GM23338 (cell line): ENCODE measurements at places on chromosomes 1 and 21. TPM values are rescaled to one million over a fixed set of nuclear protein-coding genes. Genes with fewer than 3 reads are reported as not detected.
A peak's percentile ranks its signal among the peaks of the same experiment; 100 is the strongest.

The SLAMF6 gene
- not detected in 2 replicates for total RNA-seq

The DPT gene
- total RNA-seq, result not detected in 2 replicates

The THEMIS2 gene
- 19.3 and 32.4 TPM in 2 replicates for total RNA-seq

The ZNF683 gene
- not detected in 2 replicates for total RNA-seq

The S100A16 gene
- total RNA-seq, result 10.6 and 20.4 TPM in 2 replicates

The PROX1 gene
- total RNA-seq, result 0.39 and 0.49 TPM in 2 replicates

The IL10 gene
- total RNA-seq, result not detected in 2 replicates

DNA sequence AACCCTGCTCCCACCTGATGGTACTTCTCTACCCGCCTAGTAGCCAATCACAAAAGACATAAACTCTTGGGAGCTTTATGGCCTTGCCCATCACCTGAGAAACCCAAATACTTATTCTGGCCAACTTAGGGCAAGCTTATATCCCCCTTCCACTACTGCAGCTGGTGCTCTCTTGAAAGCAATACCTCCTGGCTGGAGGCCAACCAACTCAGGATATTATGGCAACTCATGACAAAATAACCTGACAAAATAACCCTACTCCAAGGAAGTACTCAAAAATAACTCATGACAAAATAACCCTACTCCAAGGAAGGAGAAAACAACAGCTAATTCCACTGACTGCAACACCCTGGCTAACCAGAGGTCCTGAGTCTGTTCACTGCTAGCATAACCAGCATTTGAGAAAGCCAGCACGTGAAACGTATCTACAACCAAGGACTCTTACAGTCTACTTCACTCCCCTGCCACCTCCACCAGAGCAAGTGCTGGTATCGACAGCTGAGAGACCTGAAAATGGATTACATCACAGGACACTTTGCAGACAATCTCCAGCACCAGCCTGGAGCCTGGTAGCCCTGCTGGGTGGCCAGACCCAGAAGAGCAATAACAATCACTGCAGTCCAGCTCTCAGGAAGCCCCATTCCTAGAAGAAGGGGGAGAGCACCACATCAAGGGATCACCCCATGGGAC lies 179.9 kb downstream of the COL24A1 start:
- DNase-seq, result no peak

DNA sequence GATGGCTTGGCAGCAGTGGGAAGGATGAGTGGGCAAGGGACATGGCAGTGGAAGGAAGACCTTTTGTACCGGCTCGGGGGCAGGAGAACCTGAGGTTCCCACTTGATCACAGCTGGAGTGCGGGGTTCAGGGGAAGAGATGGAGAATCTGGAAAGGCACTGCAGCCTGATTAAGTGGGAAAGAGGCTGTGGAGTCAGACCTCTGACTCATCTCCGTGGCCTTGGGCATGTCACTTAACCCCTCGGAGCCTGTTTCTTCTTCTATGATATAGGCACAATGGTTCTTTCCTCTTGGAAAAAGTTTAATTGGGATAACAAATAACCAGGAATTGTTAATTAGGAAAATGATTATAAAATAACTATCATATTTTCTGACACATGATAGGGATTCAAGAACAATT lies 13.1 kb upstream of the TMEM61 start:
- no peak for DNase-seq

- DNase-seq, result no peak
Measured at GRCh38 chr1:223706077-223706973, 6.0 kb upstream of the CAPN2 start.

DNA sequence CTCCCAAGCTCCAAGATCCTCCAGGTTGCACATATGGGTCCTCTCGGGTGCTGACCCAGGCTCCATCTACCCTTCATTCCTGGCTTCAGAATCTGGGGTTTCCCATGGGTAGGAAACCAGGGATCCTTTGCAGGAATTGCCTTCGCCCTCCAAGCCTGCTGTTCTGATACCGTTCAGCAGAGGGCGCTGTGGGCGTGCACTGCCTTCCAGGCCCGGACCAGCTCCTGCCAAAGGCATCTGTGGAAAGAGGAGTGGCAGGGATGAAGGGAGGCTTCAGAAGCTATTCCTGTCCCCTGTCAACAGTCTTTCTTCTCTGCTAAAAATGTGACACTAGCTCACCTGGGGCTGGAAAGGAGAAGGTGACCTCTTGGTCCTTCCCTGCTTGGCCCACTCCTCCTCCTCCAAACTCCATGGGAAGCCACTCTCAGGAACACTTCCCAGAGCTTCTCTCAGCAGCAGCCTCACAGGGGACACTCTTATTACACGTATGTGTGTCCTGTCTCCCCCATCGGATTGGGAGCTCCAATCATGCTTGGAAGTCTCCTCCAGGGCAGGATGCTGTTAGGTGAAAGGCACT lies 71.2 kb downstream of the VWA5B1 start:
- peak; percentile 84 for DNase-seq

DNA sequence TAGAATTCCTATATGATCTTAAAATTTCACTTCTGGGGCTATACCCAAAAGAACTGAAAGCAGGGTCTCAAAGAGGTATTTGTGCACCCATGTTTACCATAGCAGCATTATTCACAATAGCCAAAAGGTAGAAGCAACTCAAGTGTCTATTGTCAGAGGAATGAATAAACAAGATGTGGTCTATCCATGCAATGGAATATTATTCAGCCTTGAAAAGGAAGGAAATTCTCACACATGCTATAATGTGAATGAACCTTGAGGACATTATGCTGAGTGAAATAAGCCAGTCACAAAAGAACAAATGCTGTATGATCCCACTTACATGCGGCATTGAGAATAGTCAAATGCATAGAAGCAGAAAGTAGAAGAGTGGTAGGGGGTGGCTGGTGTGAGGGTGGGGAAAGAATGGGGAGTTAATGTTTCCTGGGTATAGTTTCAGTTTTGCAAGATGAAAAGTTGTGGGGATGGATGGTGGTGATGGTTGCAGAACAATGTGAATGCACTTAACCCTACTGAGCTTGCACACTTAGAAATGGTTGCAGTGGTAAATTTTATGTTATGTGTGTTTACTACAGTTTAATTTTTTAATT lies 122.4 kb downstream of the TOMM20 start:
- DNase-seq, result no peak

GRCh38 chr1:227793948-227794816 lies 21.3 kb upstream of the PRSS38 start:
- peak; percentile 84 for DNase-seq

- no peak for DNase-seq
Measured at GRCh38 chr1:201350884-201351283, 26.6 kb downstream of the TNNT2 start.

DNA sequence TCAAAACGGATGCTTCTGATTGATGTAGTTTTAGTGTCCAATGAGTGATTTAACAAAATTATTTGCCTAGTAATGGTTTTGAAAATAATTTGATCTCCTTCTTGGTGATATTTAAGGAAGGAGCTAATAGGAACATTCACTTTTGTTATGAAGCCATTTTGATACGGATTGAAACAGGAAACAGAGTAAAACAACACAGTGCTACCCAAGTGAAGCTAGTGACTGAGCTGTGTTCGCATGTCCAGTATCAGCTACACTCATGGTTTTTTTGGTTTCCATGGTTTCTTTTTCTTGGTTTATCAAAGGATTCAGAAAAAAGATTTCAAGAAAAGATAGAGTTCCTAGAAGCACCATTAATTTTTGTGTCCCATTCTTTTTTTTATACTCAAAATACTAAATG lies 40.1 kb upstream of the PLEKHO1 start:
- no peak for DNase-seq

- no peak for DNase-seq
Measured at GRCh38 chr1:112618114-112618720, 724 bp downstream of the ST7L start.

GRCh38 chr1:158819461-158820443 lies 11.4 kb upstream of the MNDA start:
- no peak for DNase-seq

- DNase-seq, result peak; percentile 54
Measured at GRCh38 chr21:42125571-42126544, 54.7 kb downstream of the UMODL1 start.

DNA sequence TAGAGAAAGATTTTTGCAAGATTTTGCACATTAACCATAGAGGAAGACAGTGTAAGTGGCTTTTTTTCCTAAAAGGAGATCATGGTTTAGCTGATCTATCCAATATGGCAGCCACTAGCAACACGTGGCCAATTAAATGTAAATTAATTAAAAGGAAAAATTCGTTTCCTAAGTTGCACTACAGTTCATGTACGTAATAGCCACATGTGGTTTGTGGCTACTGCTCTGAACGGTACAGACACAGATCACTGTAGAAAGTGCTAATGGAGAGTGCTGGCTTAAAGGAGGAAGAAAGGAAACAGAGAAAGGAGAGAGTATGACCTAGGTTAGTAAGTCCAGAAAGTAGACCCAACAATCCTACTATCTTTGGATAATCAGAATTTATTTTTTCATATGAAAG lies 170.8 kb downstream of the SIPA1L2 start:
- DNase-seq, result no peak

- DNase-seq, result no peak
Measured at GRCh38 chr1:66739401-66740157, 12.7 kb upstream of the DYNLT5 start.

DNA sequence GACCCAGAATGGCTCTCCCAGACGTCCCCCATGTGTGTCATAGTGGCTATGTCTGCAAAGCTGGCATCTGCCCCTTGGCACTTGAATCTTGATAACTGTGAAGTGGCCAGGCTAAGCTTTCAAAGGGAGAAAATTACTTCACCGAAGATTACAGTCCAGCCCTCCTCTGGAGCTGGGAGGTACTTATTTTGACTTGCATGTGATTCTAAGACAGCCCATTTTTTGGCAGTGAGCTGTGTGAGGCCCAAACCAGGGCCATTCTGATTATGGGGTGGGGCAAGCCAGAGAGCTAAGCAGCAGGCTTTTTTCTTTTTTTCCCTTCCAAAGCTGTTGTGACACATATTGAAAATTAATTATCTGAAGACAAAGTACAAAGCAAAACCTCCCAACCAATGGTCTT lies 42.1 kb upstream of the C8B start:
- DNase-seq, result no peak

DNA sequence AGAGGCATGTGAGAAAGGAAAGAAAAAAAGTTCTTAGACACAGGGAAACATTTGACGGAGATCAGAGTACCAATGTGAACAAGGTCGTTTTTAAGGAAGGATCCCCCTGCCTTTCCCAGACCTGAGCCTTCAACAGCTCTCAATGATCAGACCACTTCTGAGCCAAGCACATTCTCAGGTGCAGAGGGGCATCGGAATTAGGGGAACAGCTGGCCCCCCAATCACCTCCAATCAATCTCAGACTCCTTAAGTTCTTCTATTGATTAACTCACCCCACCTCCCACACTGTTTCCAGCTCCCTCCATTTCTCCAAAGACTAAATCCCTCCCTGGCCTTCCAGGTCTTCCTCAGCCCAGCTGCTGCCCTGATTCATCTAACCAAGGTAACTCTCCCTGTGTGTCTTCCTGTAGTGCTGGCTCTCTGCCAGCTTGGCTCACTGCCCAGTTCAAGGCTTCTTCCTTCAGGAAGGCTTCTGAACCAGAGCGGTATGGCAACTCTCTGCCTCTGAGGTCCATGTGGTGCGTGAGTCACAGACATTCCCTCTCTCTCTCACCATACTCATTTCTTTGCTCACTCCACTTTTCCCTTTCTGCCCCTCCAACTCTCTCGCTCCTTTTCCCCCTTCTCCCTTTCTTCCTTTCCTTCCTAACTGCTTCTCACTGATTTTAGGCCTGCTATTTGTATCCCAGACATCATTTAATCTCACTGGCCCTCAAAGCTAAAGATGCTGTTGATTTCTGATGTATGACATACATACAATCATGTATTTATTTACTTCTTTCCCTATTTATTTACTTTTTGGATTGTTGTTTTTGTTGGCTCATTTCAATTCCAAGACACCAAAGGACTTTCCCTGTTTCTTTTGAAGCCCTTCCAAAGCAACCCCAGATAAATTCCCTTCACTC lies 18.1 kb downstream of the CFAP45 start:
- no peak for DNase-seq

DNA sequence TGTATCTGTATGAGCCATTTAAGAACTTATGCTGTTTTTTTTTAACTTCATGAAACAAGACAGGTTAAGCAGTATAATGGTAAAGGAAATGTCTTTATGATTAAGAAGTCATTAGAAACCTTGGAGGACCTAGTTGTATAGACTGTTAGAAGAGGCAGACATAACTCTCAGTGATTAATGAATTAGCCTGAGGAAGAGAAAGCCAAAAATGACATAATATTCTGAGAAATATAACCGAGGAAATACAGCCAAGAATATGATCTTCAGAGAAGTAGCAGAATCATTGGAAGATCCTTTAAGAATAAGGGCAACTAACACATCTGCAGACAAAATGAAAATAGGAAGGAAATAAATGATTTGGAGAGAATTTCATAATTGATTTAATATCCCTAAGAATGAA lies 738.1 kb upstream of the NCAM2 start:
- DNase-seq, result no peak

DNA sequence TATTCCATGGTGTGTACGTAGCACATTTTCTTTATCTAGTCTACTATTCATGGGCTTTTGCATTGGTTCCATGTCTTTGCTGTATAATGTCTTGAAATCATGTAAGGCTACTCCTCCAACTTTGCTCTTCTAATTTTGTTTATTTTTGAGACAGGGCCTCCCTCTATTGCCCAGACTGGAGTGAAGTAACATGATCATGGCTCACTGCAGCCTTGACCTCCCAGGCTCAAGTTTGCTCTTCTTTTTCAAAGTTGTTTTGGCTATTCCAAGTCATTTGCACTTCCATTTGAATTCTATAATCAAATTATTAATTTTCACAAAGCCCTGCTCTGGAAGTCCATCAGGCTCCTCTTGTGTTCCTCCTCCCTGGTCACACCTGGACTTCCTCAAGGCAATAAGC lies 90.2 kb upstream of the SGIP1 start:
- no peak for DNase-seq

DNA sequence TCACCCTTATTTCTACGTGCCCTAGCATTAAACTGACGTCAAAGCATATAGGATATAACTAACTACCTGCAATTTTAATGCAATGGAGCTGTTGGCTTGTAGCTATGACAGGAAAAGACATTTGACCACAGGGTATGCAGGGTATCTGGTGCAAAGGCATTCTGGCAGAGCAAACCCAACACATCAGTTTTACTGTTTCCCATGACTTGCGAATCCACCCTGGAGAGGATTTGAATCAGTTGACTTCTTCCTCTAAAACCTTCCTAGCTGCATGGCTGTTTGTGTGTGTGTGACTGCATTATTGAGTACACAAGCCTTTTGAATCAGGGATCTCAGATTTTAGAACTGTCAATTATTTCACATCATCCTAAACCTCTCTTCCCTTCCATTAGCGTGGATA lies 41.7 kb upstream of the SYT14 start:
- no peak for DNase-seq

DNA sequence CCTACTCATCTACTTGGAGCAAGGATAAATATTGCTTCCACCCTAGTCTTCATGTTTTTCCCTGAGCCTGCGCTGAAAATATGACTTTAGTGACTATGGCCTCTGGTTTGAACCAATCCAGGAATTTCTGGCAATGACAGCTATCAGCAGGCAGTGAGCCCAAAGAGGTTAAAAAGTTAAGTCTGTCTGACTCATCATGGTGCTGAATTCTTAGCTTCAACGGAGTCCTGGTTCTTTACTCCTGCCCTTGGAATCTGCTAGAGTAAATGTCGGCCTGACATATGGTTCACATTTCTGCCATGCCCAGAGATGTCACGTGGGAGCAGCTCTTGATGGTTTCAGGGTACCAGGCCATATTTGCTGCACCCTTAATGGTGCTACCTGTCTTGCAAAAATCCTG lies 351.6 kb upstream of the PLXNA2 start:
- DNase-seq, result no peak
